Fibroblast of skin of right biceps (primary cell): ENCODE measurements at places on chromosomes 16 and 17.

- DNase-seq = no peak
These were observed 630 bp downstream of the ESRP2 start for GRCh38 chr16:68235108-68235886.

- no peak for DNase-seq
These were observed 52.9 kb upstream of the ETV4 start for GRCh38 chr17:43599046-43599395.

DNA sequence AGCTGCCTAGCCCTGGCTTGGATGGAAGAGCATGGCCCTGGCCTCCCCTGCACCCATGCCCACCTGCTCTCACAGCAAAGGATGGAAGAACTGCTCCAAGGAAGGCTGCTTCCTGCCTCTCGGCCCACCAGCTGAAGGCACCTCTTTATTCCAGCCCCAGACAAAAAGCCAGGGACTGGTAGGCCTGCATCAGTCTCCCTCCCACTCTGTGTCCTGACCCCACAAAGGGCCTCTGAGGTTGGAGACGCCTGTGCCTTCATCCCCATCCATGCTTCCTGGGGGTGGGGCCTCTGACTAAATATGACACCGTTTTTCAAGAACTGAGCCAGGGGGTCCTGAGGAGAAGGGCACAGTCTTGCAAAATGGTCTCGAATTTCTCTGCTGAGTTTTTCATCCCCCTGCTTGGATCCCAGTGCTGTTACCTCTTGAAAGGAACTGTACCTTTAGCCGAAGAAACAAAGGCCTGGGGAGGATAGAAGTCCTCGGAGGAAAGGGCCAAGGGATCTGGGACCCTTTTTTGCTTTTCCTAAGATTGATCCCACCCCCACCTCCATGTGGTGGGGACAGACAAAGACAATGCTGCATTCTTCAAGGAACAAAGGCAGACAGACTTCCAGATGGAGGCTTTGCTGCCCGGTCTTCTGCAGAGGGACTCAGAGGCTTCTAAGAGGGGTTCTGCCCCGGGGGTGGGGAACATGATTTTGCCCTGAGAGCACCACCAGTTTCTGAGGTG is 5.2 kb downstream of the C17orf50 start:
- DNase-seq = no peak

- no peak for DNase-seq
These were observed 40.9 kb downstream of the USP10 start for GRCh38 chr16:84740596-84741116.

DNA sequence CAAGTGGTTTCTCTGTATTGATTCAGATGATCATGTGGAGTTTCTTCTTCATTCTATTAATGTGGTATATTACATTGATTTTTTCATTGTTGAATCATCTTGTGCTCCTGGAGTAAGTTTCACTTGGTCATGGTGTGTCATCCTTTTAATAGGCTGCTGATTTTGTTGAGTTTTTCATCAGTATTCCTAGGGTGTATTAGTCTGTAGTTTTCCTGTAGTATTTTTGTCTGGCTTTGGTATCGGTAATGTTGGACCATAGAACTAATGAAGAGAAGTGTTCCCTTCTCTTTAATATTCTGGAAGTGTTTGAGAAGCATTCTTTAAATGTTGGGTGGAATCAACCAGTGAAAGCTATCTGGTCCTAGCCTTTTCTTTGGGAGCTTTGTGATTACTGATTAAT is 99.0 kb downstream of the OMG start:
- peak; percentile 46 for DNase-seq

DNA sequence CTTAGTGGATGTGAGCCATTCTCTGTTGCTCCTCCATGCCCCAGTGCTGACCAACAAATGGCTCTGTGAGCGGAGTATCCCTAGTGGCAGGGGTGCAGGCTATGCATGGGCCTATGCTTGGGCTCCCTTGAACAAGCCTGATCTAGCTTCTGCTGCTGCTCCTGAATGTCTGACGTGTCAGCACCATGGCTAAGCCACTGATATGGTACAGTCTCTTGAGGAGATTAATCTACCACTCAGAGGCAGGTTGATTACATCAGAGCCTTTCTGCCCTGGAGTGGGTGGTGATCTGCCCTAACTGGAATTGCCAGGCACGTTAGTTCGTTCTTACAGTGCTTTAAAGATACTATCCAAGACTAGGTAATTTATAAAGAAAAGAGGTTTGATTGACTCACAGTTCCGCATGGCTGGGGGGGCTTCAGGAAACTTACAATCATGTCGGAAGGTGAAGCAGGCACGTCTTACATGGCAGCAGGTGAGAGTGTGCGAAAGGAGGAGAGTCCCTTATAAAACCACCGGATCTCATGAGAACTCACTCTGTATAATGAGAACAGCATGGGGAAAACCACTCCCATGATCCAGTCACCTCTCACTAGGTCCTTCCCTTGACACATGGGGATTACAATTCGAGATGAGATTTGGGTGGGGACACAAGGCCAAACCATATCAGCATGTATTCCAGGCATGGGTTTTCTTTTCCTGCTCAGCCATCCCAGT is 41.5 kb upstream of the B4GALNT2 start:
- no peak for DNase-seq

GRCh38 chr16:82857693-82858365 is 231.1 kb downstream of the CDH13 start:
- DNase-seq = no peak

DNA sequence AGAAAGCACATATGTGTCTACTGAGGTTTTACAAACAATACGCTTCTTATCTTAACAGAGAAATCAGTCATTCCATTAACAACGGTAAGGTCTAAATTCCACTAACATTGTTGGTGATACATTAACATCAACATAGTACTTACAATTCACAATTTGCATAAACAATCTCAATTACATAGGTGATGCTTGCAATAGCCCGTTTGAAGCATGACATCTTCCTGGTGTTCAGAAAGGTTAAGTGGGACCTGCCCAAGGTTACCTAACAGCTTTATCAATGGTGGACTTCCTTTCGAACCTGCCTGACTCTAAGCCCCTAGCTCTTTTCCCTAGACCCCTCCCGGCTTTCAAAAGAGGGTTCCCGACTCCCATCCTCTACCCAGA is 699 bp downstream of the FAM222B start:
- DNase-seq = no peak

DNA sequence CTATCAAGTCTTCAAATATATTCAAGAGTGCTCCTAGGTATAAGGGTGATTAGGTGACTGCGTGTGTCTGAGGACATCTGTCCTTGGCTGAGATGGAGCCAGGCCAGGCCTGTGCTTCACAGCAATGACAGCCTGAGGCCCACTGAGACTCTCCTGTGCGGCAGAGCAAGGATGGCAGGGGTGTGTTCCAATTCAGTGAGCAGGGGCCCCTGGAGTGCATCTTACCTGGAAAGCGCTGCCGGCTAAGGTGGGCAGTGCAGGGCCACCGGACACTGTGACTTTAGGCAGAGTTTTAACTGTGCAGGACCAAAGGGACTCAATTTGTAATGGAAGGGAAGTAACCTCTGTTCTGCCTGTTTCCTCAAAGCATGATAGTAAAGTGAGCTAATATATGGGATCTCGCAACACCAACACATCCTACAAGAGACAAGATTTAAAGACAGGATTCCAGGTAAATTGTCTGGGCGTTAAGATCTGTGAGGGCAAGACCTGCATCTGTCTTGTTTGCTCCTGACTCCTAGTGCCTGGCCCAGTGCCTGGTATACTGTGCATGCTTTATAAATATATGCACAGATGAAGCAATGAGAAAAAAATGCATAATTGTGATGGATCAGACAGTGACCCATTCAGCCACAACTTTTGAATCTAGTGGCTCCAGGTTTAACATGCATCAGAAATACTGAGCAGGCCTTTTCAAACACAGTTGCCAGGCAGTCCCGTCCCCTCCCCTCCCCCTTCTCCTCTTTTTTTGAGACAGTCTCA is 86.7 kb downstream of the MRC2 start:
- DNase-seq = peak; percentile 75

DNA sequence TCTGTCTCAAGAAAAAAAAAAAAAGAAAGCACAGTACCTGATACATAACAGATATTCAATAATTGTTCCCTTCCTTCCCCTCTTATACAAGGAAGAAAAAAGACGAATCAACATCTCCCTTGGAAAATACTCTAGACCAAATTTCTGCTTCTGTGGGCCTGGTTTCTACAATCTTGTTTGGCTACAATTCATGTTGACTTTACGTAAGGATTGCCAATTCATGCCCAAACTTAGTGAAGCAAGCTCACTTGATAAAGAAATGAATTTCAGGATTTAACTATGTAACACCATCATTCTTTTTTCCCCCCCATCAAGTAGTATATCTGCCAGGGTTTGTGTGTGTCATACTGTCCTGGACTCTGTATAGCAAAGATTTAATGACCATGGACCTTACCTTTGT is 134.2 kb upstream of the TBX2 start:
- no peak for DNase-seq

GRCh38 chr17:5785338-5785737 is 201.0 kb upstream of the NLRP1 start:
- peak; percentile 96 for DNase-seq

DNA sequence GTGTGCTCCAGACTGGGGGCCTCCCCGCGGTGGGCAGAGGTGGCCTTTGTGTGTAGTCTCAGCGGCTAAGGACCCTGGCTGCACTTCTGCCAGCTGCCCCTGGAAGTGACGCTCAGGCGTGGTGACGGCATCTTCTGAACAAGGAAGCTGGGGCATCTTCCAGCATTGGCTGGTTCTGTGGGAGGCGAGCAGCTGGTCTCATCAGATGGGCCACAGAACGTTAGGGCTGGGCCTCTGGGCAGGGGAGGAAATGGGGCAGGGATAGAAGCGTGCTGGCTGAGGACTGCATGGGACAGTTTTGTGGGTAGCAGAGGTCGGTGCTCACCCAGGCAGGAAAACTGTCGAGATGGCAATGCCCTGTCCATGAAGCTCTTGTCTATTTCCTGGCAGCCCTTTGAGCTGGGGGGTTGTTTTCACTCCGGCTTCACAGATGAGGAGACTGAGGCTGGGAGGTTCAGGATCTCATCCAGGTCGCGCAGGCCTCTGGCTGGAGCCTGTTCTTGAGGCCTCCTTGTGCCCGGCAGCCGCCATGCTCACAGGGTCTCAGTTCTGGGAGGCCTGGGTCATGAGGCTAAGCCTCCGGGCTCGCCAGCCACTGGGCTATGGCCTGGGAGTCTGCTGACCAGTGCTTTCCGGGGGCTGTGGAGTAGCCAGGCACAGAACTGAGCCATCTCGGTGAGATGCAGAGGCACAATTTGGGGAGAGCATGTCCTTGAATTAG is 16.3 kb downstream of the IRF8 start:
- DNase-seq = no peak

- DNase-seq = no peak
These were observed 25.1 kb upstream of the JPT2 start for GRCh38 chr16:1653023-1653422.

DNA sequence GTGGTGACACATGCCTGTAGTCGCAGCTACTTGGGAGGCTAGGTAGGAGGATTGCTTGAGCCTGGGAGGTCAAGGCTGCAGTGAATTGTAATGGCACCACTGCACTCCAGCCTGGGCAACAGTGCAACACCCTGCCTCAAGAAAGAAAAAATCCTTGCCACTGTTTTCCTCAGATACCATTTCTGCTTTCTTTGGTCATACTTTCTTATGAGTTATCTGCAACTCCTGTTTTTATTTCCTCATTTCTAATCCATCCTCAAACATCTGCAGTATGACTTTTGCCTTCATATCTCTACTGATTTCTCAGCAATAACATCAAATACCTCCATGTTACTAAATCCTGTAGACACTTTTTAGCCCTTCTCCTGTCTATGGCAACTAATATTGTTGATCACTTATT is 3.1 kb upstream of the AP2B1 start:
- no peak for DNase-seq

DNA sequence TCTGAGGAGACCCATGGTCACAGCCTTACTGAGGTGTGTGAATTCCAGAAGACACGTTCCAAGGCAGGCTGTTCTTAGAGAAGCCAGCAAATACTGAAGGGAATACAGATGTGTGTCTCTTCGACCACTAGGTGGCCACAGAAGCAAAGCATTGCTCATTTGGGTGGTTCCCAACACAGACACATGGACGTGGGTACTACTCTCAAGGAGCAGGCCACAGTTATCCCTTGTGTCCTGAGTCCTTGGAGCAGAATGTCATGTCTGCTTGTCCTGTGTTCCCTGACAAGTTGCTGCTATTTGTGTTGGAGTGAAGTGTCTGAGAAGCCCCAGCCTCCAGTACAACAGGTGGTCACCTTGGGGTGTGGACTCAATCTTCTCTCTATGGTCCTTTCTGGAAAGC is 30.3 kb downstream of the HMOX2 start:
- peak; percentile 70 for DNase-seq

DNA sequence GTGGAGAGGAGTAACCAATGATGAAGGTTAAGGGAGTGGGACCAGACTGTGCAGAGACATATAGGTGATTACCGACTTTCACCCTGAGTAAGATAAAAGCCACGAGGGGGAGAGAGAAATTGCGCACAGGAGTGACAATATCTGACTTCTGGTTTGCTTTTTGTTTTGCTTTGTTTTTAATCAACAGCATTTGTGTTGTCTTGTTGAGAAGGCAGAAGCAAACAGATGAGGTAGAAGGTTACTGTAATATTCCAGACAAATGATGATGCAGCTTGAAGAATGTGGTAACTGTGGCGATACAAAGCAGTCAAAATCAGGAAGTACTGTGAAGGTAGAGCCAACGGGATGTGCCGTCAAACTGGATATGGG is 7.5 kb downstream of the PELP1 start:
- DNase-seq = no peak
